ENCODE measurements at places on chromosomes 1 and 21. TPM values are rescaled to one million over a fixed set of nuclear protein-coding genes. Genes with fewer than 3 reads are reported as not detected.

DNA sequence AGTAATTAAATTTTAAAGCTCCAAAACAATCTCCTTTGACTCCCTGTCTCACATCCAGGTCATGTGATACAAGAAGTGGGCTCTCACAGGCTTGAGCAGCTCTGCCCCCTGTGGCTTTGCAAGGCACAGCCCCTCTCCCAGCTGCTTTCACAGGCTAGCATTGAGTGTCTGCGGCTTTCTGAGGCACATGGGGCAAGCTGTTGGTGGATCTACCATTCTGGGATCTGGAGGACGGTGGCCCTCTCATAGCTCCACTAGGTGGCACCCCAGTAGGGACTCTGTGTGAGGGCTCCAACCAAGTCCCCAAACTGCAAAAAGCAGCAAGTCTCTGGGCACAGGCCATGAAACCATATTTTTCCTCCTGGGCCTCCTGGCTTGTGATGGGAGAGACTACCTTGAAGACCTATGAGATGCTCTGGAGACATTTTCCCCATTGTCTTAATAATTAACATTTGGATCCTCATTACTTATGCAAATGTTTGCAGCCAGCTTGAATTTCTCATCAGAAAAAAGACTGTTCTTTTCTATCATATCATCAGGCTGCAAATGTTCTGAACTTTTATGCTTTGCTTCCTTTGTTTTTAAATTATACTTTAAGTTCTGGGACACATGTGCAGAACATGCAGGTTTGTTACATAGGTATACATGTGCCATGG is 554.1 kb upstream of the OLFM3 start:
- no peak overlapping the region for H3K4me3 ChIP-seq
- H3K27me3 ChIP-seq = no peaks in the 10 kb centered on the region
- H3K36me3 ChIP-seq = no peaks in the 10 kb centered on the region
- H3K27ac ChIP-seq = no peak overlapping the region
- no peak for DNase-seq
- H3K4me1 ChIP-seq = no peaks in the 10 kb centered on the region

DNA sequence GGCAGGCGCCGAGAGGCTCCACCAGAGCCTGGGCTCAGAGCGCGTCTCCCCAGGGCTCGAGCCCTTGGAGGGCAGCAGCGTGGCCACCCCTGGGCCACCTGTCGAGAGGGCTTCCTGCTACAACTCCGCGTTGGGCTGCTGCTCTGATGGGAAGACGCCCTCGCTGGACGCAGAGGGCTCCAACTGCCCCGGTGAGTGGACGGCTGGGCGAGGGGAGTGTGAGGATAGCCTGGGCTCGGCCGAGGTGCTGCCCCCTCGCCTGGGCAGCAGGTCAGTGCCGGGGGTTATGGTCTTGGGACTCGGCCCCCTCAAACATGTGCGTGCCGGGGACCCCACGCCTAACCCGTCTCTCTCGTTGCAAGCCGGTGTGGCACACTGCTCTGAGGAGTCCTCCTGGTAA is 26.8 kb downstream of the AGRN start:
- H3K36me3 ChIP-seq = peaks cover 17% of the 10 kb centered on the region
- no peak overlapping the region for H3K4me3 ChIP-seq
- H3K27me3 ChIP-seq = no peaks in the 10 kb centered on the region
- H3K27ac ChIP-seq = no peak overlapping the region
- H3K4me1 ChIP-seq = no peaks in the 10 kb centered on the region

- no peak overlapping the region for H3K4me3 ChIP-seq
- H3K27me3 ChIP-seq = peaks cover 51% of the 10 kb centered on the region
- DNase-seq = no peak
- H3K36me3 ChIP-seq = no peaks in the 10 kb centered on the region
- H3K4me1 ChIP-seq = no peaks in the 10 kb centered on the region
Measured at GRCh38 chr1:167441222-167441621, 77.1 kb downstream of the CD247 start.

- H3K4me3 ChIP-seq = peak overlapping the region; percentile 95
- H3K36me3 ChIP-seq = peaks cover 7% of the 10 kb centered on the region
- H3K4me1 ChIP-seq = peaks cover 52% of the 10 kb centered on the region
- H3K27me3 ChIP-seq = no peaks in the 10 kb centered on the region
- peak; percentile 37 for DNase-seq
- H3K27ac ChIP-seq = peak overlapping the region; percentile 89
Measured at GRCh38 chr1:203629507-203630082, 3.0 kb downstream of the ATP2B4 start.

DNA sequence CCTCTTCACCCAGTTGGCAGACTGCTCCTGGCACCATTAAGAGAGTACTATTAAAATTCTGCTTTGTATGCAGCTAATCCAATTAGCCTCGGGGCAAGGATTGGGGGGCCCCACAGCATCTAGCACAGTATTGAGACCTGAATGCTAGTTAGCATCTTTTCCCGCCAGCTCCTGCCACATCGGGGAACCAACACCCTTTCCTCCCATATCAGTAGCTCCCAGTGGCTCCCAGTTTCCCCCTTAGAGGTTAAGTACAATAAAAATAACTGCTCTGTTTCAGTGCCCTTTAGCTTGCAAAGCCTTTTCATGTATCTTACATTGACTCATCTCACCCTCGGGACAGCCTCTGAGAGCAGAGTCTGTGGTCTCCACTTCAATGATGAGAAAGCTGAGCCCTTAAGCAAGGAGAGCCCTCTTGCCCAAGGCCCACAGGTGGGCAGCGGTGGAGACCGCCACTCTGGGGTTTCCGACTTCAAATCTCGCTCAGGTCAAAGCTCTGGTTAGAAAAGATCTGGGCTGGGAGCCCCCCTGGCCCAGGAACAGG is 4.2 kb upstream of the PMVK start:
- H3K4me1 ChIP-seq = peaks cover 35% of the 10 kb centered on the region
- no peak for DNase-seq
- H3K36me3 ChIP-seq = no peaks in the 10 kb centered on the region

GRCh38 chr1:28974432-28974831 is 60.1 kb downstream of the EPB41 start:
- no peaks in the 10 kb centered on the region for H3K36me3 ChIP-seq
- peaks cover 14% of the 10 kb centered on the region for H3K4me1 ChIP-seq
- DNase-seq = no peak
- H3K27ac ChIP-seq = peak overlapping the region; percentile 78

DNA sequence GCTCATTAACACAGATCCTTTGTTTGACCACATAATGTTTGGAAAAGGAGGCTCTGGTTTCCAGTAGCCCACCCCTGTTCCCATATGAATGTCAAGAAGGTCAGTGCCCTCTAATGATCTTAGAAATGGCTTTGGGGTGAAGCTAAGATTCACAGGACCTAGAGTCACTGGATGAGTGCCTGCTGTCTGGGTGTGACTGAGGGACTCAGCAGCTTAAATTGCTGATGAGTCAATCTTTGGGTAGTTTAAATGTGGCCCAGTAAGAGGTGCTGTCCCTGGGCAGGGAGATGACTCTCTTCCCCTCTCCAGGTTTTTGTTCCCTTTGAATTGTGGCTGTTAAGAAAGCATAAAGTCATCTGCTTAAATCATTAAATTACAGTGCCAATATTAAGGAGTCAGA is 50.6 kb downstream of the L1TD1 start:
- H3K4me1 ChIP-seq = peaks cover 9% of the 10 kb centered on the region
- DNase-seq = no peak
- H3K36me3 ChIP-seq = peaks cover 47% of the 10 kb centered on the region
- no peaks in the 10 kb centered on the region for H3K27me3 ChIP-seq
- H3K4me3 ChIP-seq = no peak overlapping the region

DNA sequence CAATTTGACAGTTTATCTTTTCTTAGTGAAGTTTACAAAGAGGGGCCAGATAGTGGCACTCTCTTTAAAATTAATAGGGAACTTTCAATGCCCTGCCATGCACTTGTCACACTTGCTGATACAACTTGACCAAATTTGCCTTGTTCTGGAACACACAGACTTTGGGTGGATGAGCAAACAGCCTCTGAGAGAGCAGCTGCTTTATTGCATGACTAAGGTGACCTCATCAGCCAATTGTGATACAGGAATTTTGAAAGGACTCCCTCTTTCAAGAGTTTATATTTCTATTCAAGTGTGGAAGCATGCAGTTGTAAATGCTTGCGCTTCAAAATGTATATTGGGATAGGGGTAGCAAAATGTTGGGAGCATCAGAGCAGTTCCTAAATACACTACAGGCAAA is 2.1 kb upstream of the RGS1 start:
- H3K36me3 ChIP-seq = peaks cover 6% of the 10 kb centered on the region
- peak overlapping the region; percentile 80 for H3K27ac ChIP-seq
- H3K27me3 ChIP-seq = no peaks in the 10 kb centered on the region

The IGFN1 gene
- total RNA-seq = 0.93 TPM

The IFI44L gene
- 105 TPM for total RNA-seq

The SIK1 gene
- 36.1 TPM for total RNA-seq

The LENEP gene
- total RNA-seq = 1.3 TPM

The SLC9C2 gene
- 0.93 TPM for total RNA-seq

The SH2D1B gene
- not detected for total RNA-seq

The TMPRSS15 gene
- 1.4 TPM for total RNA-seq

The OR6N1 gene
- total RNA-seq = not detected
